Vagina (tissue), 2 donors: ENCODE measurements at places on chromosomes 1 and 21.

- DNase-seq, result no peak
Observed at GRCh38 chr1:201945157-201945556, 1.2 kb downstream of the LMOD1 start.

- no peak for DNase-seq
Observed at GRCh38 chr1:101587741-101588140, 350.9 kb downstream of the S1PR1 start.

- no peak for DNase-seq
Observed at GRCh38 chr1:171898941-171899340, 57.6 kb downstream of the DNM3 start.

GRCh38 chr1:65698590-65698989 lies 94.1 kb upstream of the PDE4B start:
- DNase-seq, result no peak

DNA sequence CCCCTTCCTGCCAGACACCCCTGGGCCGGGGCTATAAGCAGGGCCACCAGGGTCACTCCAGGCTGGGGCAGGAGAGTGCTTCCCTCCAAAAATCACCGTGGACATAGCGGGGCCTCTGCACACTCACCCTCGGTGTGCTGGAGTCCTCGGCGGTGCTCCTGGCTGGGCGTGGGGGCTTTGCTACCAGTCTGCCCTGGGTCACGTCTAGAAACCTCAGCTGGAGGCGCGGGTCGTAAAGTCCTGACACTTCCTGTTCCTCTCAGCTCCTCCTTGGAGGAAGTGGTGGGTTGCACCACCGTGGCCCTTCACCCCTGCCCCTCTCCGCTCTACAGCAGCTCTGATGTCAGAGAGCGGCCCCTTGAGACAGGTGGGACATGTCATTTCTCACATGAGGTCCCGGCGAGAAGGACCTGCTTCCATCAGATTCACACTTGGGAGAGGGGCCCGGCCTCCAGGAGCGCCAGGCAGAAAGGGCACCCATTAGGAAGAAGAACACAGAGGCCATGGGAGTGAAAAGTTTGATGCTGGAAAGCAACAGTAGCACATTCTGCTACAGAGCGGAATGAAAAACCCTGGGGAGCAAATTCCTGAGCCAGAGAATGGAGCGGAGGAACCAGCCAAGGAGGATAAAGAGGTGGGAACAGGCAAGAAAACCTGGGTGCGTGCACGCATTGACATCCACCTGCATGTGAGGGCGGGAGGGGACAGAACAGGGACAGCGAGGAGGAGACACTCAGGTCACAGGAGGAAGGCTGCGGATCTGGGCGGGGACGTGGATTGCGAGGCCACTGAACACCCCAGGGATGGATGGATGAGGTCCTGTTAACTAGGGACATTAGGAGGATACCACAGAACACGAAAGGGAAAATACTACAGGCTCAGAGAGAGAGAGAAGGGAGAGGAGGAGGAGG lies at the start of gene ITGB2:
ITGB2 (minus strand) TSS at position 206 of the 911 bp plus-strand sequence. CDS start 10,117 bp downstream, outside the sequence.
- DNase-seq, result no peak

DNA sequence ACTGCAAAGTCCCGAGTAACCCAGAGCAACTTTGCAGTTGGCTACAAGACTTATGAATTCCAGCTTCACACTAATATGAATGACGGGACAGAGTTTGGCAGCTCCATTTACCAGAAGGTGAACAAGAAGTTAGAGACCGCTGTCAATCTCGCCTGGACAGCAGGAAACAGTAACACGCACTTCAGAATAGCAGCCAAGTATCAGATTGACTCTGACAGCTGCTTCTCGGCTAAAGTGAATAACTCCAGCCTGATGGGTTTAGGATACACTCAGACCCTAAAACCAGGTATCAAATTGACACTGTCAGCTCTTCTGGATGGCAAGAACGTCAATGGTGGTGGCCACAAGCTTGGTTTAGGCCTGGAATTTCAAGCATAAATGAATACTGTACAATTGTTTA lies 66.8 kb downstream of the ACBD6 start:
- DNase-seq, result no peak
